CMK (cell line): ENCODE measurements at places on chromosomes 16 and 17.
A peak's percentile ranks its signal among the peaks of the same experiment; 100 is the strongest.

DNA sequence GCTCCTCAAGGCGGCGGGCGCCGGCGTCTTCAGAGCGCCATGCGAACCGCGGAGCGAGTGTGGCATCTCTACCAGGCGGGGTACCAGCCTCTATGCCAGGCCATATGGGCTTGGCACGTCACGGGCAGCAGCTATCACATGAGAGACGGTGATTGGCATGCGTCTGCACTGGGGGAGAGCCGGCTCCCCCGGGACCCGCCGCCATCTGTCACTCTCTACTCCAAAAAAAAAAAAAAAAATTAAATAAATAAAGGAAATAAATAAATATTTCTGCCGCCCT lies at the start of gene NEUROD2:
Gene NEUROD2 (minus strand): TSS at position 70 of the 280 bp plus-strand sequence. CDS start 1,321 bp downstream, outside the sequence.
- DNase-seq, result no peak

- peak; percentile 56 for DNase-seq
Measured at GRCh38 chr17:60600490-60601446, 775 bp downstream of the PPM1D start.

DNA sequence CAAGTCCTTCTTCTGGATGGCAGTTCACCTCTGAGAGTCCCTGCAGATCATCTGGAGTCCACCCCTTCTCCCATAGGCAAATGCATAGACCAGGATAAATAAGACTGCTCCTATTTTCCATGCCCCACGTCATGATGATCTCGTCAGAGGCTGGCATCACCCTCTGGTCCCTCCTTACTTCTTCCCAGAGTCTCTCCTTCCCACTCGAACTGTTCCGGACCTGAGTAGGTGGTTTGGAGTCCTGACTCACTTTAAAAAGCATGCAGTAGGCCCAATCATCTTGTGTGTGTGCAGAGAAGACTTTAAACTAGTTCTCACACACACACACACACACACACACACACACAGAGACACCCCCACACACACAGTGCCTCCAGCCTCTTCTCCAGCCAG lies 72.0 kb downstream of the SOX9 start:
- no peak for DNase-seq

GRCh38 chr17:31736855-31737625 lies 122.0 kb downstream of the COPRS start:
- DNase-seq, result no peak

- DNase-seq, result no peak
Measured at GRCh38 chr16:24822542-24822941, 23.2 kb upstream of the SLC5A11 start.

DNA sequence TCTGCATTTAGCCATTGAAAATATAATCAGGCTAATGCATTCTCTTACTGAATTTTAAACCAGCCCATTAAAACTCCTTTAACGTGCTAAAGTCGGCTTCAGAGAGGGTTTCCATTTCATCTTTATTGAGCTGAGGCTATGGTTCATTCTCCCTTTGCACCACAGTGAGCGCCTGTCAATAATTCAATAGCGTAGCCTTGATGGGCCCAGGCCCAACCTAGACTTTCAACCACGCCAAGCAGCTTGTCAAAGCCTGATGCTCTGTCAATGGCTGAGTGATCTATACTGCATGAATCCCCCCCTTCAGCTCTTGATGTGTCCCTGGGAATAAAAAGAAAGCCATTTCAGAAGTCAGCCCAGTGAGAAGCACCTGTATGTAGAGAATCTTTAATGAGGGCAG lies 106.0 kb downstream of the RBFOX1 start:
- no peak for DNase-seq

- no peak for DNase-seq
Measured at GRCh38 chr17:17605083-17605728, 13.7 kb upstream of the PEMT start.

- DNase-seq, result no peak
Measured at GRCh38 chr16:81946206-81946605, 65.1 kb downstream of the SDR42E1 start.

DNA sequence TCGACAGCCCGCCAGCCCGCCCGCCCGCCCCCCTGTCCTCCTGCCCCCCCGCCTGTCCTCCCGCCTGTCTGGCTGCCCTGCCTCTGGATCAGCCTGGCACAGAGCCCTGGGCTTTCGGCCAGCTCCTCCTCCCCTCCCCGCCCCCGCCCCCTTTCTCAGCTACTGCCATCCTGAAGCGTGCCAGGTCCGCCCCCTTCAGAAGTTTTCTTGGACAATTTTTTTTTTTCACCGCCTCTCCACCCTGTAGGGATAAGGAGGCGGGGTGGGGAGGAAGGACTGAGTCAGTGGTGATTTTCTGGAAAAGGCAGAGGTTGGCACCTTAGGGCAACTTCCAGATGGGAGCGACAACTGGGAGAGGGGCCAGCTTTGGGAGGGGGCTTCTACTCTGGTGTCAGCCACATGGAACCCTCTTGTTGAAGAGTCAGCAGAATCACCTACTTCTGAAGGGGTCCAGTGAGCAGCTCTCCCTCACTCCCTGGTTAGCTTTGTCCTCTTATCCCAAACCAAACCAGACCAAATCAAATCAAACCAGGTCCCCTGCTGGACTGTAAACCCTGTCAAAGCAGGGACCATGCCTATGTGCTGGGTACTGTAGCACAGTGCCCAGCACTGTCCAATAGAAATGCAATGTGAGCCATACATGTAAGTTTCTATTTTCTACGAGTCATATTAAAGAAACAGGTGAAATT lies 19.7 kb downstream of the IGF2BP1 start:
- no peak for DNase-seq

DNA sequence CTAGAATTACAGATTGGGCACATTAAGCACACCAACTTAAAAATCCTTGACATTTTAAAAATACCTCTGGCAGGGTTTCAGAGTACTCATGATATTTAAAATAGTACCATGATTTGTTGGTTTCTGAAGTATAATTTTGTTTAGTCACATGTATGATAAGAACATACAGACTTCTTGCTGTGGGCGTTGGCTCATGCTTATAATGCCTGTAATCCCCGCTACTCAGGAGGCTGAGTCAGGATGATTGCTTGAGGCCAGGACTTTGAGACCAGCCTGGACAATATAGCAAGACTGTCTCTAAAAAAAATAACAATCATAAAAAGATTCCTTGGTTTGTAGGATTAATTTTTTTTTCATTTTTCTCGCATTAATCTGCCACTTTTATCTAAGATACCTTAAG lies 78.5 kb downstream of the NOS2 start:
- no peak for DNase-seq

DNA sequence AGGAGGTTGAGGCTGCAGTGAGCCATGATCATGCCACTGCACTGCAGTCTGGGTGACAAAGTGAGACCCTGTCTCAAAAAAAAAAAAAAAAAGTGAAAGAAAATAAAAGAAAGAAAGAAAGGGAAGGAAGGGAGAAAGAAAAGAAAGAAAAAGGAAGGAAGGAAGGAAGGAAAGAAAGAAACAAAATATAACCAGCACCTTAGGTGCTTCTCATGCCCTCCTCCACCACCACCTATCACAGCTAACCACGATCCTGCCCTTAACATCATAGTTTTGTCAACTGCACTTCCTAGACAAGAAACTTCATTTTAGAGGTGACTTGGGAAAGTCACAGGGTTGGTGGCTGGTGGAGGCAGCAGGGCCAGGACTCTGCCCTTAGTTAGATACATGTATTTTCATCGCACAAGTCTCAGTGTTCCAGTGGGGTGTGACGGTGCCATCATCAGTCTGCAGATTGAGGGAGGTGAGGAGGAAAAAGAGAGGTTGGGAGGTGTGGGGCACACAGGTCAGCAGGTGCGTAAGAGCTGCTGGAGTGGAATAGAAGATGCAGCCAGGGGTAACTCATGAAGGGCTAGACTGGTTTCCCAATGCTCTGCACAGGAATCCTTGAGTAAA lies 10.0 kb downstream of the SUPT4H1 start:
- DNase-seq, result no peak

DNA sequence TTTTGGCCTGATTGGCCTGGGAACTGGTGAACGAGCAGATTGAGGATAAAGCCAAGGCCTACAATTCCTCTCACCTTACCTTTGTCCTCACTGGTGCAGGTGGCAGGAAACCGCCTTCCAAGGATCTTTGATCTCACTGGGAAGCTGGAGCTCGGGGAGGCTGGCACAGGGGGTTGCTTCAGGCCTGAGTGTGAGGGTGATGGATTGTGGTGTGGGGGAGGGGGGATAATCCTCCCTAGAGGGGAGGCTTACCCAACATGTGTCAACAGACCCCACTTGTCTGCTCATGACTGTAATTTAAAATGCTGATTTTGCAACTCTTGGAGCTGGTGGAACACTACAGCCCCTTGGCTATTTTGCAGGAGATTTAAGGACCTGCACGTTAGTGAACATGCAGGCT lies 4.5 kb upstream of the RMI2 start:
- DNase-seq, result no peak

DNA sequence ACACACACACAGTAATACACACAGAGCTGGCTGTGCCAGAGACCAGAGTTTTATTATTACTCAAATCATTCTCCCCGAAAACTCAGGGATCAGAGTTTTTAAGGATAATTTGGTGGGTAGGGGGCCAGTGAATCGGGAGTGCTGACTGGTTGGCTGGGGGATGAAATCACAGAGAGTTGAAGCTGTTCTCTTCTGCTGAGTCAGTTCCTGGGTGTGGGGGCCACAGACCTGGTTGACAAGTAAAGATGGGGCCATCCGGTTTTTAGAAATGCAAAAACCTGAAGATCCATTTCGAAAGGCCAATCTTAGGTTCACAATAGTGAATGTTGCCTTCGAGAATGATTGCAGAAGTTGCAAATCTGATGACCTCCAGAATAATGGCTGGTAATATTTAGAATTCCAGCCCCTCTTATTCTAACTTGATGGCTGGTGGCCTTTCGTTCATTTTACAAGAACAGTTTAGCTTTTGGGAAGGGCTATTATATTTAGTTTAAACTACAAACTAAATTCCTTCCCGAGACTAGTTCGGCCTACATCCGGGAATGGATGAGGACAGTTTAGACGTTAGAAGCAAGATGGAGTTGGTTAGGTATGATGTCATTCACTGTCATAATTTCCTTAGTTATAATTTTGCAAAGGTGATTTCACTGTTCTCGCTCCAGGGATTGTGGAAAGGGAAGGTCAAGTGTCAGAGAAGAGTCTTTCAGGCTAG lies 123.2 kb downstream of the KCNJ18 start:
- no peak for DNase-seq

DNA sequence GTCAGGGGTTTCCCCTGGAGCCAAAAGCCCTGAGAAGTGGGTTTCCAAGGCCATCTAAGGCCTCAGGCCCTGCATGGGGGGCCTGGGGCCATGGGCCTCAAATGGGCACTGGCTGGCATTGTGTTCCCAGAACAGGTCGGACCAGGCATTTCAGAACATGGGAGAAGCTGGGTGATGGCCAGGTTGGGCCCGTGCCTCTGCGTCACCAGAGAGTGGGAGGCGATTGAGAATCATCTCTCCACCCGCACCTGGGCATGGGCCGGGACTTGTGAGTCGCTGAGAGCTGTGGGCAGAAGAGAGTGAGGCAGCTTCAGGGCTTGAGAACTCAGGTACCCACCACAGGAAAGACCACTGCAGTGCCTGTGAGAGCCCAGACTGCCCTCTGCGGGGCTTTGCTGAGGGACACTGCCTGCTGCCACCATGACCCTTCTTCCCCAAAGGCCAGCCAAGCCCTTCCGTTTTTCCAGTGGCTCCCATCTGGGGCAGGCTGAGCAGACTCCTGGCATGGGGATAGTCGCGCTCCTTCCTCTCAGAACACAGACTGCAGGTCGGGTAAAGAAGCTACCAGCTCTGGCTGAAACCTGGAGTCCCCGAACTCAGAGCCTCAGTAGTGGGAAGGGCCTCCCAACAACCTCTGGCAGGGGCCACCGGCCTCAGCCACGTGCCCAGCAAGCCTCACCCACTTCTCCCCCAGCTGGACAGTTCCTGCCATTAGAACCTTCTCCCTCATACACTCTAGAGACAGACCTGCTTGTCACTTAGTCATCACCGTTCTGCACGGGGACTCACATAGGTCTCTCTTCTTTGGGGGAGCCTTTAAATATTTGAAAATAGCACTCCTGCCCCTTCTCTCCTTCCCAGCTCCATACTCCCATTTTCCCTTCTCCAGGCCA lies 1.6 kb downstream of the RAB11FIP4 start:
- DNase-seq, result no peak

DNA sequence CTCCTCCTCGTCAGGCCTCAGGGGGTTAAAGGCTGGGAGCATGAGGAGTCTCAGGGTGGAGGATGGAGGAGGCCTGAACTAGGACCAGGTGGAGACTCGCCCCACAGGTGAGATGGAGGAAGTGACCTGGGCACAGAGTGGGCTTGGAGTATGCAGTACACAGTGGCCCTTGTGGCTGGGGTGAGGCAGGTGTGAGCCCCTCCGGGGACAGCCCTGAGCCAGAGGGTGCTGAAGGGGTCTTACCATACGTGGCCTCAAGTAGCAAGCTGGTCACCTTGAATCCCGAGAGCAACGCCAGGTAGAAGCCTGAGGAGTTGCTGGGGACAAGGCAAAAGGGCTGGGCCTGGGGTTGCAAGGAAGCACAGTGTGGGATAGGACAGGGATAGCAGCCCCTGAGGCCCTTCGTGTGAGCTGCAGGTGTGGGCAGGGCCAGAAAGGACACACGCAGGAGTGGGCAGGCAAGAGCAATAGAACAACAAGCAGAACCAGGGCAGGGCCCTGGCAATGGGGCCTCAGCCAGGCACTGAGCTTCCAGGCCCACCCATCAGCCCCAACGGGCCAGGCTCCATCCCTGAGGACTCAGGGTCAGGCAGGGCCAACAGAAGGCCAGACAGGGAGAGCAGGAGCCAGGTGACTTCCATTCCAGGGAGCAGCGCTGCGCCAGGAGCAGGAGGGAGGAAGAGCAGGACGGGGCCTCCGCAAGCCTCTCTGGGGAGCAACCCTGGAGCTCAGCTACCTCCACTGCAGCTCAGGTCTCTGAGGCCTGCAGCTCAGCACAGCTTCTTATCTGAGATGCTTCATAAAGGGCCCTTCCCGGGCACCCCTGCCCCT lies 64.2 kb upstream of the TNRC6C start:
- DNase-seq, result no peak

- DNase-seq, result no peak
Measured at GRCh38 chr17:17523001-17523730, 27.0 kb upstream of the RASD1 start.

- DNase-seq, result no peak
Measured at GRCh38 chr16:57646388-57647039, 18.1 kb downstream of the ADGRG1 start.

GRCh38 chr17:20273741-20274500 lies 193.4 kb downstream of the LGALS9B start:
- DNase-seq, result no peak

DNA sequence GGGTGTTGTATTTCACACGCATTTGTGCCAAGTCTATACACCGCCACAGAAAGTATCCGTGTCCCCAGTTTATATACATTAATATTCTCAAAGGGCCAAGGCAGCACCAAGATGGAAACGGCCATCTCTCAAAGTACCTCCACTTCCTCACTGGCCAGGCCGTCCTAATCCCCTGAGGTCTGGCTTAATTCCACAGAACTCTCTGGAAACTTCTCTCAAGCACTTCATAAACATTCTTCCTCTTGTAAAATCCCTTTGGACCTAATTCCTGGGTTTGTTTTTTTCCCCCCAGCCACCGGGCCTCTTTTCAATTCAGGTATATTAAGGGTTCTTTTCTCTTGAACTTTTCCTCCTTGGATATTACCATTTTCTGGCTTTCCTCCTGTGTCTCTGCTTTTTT lies 5.1 kb upstream of the ERN1 start:
- no peak for DNase-seq

- peak; percentile 49 for DNase-seq
Measured at GRCh38 chr16:69150146-69150865, 17.9 kb downstream of the UTP4 start.
